ENCODE measurements at places on chromosomes 6 and 20.

GRCh38 chr6:1001655-1002349, 308.9 kb upstream of the EXOC2 start:
- no peak for DNase-seq

- DNase-seq = peak; percentile 71
Observed at GRCh38 chr6:42279144-42279781, 61.6 kb upstream of the MRPS10 start.

- DNase-seq = no peak
Observed at GRCh38 chr6:154238831-154239230, 117.8 kb downstream of the IPCEF1 start.

- no peak for DNase-seq
Observed at GRCh38 chr6:101478891-101479290, 85.4 kb downstream of the GRIK2 start.

DNA sequence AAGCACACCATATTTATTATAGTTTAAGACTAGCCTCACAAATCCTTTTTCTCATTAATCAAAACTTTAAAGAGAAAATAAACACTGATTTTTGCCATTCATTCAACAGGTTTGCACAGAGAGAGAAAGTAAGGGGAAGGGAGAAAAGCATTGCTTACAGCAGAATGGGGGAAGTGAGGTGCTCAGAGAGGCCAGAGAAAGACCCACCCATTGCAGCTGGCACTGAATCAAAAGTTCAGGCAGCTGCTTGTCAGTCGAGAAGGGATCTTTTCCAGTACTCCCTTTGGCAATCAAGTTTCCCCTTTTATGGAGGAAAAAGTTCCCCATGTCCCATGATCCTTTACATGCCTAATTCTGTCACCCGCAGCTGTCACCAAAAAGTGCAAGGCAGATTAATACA, 8.0 kb upstream of the CRISP2 start:
- DNase-seq = no peak

GRCh38 chr20:57199656-57200405, 66.6 kb downstream of the BMP7 start:
- DNase-seq = no peak

DNA sequence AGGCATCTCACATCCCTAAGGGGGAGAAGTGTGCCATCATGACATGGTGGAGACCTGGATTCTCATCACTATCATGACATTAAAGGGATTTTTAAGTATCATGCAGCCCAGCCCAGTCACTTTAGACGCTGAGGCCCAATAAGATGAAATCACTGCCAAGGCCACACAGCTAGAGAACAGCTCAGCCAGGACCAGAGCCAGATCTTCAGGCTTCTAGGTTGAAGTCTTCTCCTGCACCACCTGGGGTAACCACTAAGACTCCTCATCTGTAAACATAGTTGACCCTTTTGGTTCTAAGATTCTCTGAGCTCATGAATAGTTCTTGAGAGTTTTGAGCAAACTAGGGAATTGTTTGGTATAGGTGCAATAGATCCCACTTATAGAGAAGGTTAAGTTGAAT, 125.1 kb downstream of the TCP11 start:
- no peak for DNase-seq

- DNase-seq = no peak
Observed at GRCh38 chr6:146123616-146124015, 94.8 kb downstream of the GRM1 start.
